Esophagus squamous epithelium (tissue), 5 donors: ENCODE measurements at places on chromosomes 3 and 15.

DNA sequence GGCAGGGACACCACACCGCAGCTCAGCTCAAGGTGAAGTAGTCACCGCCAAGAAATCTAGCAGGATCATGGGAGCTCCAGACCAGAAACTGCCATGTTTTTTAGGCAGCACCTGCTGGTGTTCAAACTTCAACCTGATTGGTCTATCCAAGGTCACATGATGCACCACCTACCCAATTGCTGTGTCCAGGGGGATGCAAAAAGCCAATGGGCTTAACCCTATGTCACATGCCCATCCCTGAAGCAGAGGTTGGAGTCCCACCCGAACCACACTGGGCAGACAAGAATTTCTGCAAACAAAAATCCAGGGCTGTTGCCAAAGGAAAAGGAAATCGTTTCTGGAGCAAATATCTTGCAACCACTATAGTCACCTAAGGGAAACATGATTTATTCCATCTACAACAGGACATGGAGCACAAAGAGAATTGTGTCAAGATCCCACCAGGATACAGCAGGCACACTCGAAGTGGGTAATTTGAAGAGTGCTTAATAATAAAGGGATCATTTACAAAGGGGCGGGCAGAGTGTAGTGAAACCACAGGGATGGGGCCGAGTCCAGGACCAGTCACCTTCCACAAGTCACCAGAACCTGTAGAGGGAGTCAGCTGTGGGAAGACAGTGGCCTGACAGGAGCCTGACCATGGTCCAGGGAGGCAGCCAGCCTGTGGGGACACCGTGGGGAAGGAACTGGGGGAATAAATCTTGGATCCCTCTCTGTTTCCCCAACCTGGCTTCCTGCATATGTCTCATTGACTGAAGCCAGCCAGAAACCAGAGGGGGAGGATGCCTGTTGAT is 34.2 kb upstream of the TSEN2 start:
- DNase-seq = no peak

DNA sequence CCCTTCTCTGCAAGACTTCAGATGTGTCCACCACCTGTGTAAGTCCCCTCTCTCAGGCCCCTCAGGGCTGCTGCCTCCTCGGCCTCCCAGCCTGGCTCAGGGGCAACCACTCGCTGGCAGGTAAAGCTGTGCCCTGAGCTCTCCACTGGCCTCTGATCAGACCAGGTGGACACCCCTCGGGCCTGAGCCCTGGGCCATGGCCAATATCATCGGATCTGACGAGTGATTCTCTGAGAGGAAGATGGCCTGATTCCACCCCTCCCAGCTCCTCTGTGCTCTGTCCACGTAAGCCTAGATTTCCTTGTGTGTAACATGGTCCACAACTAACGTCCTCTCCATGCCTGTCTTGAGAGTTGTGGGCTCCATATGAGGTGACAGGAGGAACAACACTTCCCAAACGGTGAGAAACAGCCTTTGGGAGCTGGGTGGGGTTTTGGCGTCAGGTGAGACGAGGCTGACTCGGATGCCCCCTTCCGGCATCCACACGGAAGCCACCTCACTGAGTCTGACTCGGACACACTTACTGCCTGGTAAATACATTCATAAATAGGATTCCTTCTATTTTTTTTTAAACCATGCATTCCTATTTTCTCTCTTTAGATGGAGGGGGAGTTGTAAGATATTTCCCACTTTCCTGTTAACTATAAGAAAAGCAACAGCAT is 86.8 kb downstream of the NUP210 start:
- DNase-seq = no peak

DNA sequence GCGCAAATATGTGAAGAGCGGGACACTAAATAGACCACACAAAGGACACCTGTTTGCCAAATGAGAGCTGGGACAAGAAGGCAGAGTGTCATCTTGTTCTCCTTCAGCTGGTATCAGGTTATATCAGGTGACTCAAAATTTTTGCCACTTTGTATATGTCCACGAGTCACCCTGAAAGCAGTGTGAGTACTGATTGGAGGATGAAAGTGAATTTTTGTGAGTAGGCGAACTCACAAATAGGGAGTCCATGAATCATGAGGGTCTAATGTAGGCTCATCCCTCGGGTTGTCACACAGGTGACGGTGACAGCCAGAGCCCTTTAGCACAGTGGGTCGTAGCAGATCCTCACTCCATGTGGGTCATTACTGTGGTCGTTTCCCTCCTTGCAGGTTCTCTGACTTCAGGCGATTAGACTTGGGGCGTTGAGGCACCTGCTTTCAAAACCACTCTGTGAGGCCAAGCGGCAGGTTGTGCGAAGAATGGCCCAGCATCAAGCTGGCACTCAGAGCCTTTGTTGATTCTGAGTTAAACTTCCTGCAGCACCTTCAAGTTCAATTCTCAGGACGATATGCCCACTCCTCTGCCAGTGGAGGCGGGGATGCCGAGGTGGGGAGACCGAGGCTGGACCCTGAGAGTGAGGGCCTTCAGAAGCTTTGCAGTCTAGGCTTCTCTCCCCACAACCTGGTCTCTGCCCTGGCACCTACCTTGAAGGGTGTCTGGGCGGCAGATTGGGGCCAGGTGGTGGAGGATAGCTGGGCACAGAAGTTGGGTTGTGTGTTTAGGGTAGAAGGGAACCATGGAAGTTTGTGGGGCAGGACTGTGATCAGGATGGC is 173.8 kb downstream of the SMAD6 start:
- DNase-seq = no peak

DNA sequence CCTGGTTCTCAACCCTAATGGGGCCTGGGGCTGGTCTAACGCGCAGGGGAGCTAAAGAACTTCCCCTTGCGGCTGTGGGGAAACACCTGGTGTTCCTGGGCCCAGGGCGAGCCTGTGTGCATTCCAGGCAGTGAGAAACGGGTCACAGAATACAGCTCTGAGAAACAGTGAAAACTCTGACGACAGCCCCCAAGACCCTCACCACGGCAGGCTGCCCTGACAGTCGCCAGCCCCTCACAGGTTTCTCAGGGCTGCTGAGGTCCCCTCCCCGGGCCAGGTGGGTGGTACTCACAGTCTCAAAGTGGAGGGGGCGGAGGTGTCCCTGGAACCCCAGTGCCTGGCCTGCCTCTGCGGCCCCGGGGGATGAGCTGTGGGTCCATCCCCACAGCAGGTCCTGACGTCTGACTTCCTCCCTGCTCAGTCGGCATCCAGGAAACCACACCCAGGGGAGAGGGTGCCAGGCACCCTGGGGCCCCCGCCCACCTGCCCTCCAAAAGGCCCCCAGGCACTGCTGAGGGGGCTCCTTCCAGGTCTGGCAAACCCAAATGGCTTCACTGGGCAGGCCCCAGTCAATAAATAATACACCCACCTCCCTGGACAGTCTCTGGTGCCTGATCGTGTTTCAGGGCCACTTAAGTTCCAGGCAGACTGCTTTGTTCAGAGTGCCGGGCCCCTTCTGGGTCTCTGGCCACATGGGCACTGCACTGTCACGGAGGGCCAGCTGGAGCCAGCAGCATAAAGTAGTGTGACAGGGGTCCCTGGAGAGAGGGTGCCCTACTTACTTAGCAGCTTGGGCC is 57.7 kb downstream of the IQSEC1 start:
- DNase-seq = no peak

DNA sequence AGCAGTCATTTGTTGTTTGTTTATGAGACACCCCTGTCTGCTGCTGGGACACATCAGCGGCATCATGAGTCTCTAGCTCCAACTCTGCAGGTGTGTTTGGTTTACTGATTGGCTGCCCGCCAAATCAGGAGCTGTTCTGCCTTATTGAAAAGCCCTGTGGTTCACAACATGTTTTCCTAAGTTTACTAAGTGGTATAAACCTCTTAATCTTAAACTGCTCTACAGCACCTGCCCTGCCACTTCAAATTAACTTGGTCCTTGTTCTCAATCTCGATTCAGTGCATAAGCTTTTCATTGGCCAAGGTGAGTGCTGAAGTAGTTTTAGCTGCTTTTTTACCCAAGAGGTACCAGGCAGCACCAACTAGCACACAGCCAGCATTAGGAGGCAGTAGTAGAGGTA is 77.8 kb upstream of the WDR72 start:
- no peak for DNase-seq
